Activated B cell treated with CpG ODN at 0.5 μM for 24 hours (primary cell): ENCODE measurements at places on chromosomes 1 and 21. TPM values are rescaled to one million over a fixed set of nuclear protein-coding genes. Genes with fewer than 3 reads are reported as not detected.

Gene MCOLN2
- total RNA-seq, result 60.1 and 80.2 TPM in 2 replicates

Gene LEPR
- total RNA-seq, result 0.51 and 1.00 TPM in 2 replicates

Gene VAMP3
- 20.7 and 31.8 TPM in 2 replicates for total RNA-seq

Gene EPHA10
- total RNA-seq, result 0.12 and 0.27 TPM in 2 replicates

Gene CBR3
- total RNA-seq, result 4.7 and 5.4 TPM in 2 replicates

Gene SLC9C2
- total RNA-seq, result not detected in 2 replicates

Gene NCMAP
- not detected in 2 replicates for total RNA-seq

Gene S100A2
- total RNA-seq, result 2.0 and 4.4 TPM in 2 replicates

Gene FCAMR
- not detected in 2 replicates for total RNA-seq

Gene CASZ1
- 31.1 and 35.6 TPM in 2 replicates for total RNA-seq

DNA sequence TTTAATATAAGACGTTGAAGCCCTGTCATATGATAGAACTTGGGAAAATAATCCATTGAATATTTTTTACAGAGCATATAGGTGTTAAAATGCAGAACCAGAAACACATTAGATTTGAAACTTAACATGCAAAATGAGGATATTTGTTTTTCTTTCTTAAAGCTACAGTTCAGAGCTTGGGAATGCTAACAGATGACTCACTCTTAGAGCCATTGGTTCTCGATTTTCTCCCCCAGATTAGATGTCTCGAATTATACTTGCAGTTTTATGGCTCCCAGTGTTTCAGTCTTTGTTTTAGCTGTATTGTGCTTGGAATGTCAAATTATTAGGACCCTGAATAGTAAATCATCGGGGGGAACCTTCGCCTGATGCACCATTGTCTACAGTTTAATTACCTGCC, 575.7 kb upstream of the ZP4 start:
- no peak overlapping the region for H3K4me3 ChIP-seq
- no peak overlapping the region for H3K27ac ChIP-seq

DNA sequence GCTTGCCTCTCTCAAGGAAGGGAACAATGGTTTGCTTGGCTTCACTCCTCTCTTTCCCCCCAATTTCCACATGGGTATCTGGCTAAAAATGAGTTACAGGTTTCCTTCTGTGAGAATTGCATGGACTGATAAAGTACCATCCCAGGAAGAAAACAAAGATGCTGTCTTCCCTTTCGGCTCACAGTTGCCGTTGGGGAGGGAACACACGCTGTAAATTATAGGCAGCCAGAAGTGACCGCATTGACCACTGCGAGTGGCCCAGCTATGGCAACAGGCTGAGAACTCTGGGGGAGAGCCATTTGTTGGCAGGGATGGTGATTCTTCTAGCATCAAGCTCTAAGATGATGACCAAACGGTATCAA, 2.9 kb downstream of the RUNX1 start:
- no peak for DNase-seq
- H3K36me3 ChIP-seq, result peaks cover 50% of the 10 kb centered on the region
- H3K4me3 ChIP-seq, result peak overlapping the region; percentile 91
- H3K27ac ChIP-seq, result peak overlapping the region; percentile 97
- no peaks in the 10 kb centered on the region for H3K27me3 ChIP-seq
- peaks cover 98% of the 10 kb centered on the region for H3K4me1 ChIP-seq

- DNase-seq, result no peak
- H3K36me3 ChIP-seq, result no peaks in the 10 kb centered on the region
- no peak overlapping the region for H3K4me3 ChIP-seq
- H3K27me3 ChIP-seq, result no peaks in the 10 kb centered on the region
- no peaks in the 10 kb centered on the region for H3K4me1 ChIP-seq
Observed at GRCh38 chr1:101957771-101958170, 39.0 kb downstream of the OLFM3 start.

- DNase-seq, result no peak
- H3K4me3 ChIP-seq, result no peak overlapping the region
- no peaks in the 10 kb centered on the region for H3K36me3 ChIP-seq
Observed at GRCh38 chr1:147434921-147435320, 106.4 kb upstream of the BCL9 start.

DNA sequence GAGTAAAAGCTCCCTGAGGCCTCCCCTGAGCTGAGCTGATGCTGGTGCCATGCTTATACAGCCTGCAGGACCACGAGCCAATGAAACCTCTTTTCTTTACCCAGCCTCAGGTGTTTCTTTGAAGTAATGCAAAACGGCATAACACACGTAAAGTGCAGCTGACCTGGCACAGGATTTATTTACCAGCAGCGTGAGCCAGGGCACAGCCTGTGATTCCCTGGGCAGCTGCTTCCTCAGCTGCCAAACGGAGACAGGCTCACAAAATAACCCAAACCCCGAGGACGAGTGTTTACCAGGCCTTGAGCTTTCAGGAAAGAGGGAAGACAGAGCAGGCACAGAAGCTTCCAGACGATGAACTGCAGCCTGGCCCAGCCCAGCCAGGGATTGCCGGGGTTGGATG, 120.6 kb upstream of the ARHGEF16 start:
- no peak overlapping the region for H3K27ac ChIP-seq
- H3K4me1 ChIP-seq, result no peaks in the 10 kb centered on the region
- no peak overlapping the region for H3K4me3 ChIP-seq
- no peaks in the 10 kb centered on the region for H3K36me3 ChIP-seq
- H3K27me3 ChIP-seq, result no peaks in the 10 kb centered on the region

DNA sequence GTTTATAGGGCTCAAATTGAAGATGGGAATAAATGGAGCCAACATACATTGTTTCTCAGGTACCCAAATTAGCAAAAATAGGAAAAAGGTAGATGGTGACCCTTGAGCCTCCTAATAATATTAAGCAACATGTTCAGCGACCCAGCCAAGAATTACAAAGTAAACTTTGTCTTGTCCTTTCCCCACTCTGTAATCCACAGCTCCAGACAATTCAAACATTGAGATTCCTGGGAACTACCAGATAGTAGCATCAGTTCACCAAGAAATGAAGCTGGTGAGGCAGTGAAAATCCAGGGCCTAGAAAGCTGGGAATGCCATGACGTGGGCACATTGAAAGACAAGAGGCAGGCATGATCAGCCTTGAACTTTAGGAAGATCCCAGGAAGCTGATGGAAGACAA, 11.7 kb downstream of the HAO2 start:
- H3K27ac ChIP-seq, result no peak overlapping the region
- DNase-seq, result no peak
- peaks cover 3% of the 10 kb centered on the region for H3K27me3 ChIP-seq
- no peaks in the 10 kb centered on the region for H3K4me1 ChIP-seq
- H3K36me3 ChIP-seq, result no peaks in the 10 kb centered on the region

DNA sequence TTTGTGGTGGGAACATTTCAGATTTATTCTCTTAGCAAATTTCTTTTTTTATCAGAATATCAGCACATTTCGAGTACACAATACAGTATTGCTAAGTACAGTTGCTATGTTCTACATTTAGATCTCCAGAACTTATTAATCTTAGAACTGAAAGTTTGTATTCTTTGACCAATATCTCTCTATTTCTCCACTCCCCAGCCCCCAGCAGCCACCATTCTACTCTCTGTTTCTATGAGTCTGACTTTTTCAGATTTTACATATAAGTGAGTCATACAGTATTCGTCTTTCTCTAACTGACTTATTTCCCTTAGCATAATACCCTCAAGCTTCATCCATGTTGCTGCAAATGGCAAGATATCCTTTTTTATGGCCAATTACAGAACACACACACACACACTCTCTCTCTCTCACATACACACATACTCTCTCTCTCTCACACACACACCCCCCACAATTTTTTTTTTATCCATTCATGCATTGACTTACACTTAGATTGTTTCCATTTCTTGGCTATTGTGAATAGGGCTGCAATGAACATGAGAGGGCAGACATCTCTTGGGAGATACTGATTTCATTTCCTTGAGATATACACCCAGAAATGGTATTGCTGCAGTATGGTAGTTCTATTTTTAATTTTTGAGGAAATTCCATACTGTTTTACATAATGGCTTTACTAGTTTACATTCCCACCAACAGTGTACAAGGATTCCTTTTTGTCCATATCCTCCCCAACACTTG, 15.7 kb downstream of the RPTN start:
- no peaks in the 10 kb centered on the region for H3K36me3 ChIP-seq
- H3K4me3 ChIP-seq, result no peak overlapping the region
- no peaks in the 10 kb centered on the region for H3K4me1 ChIP-seq
- no peak for DNase-seq
- H3K27me3 ChIP-seq, result peaks cover 31% of the 10 kb centered on the region

GRCh38 chr1:110582378-110582777, 23.8 kb downstream of the KCNA2 start:
- peaks cover 15% of the 10 kb centered on the region for H3K27me3 ChIP-seq
- no peak overlapping the region for H3K27ac ChIP-seq
- no peaks in the 10 kb centered on the region for H3K36me3 ChIP-seq
- DNase-seq, result no peak
- no peaks in the 10 kb centered on the region for H3K4me1 ChIP-seq
- no peak overlapping the region for H3K4me3 ChIP-seq

DNA sequence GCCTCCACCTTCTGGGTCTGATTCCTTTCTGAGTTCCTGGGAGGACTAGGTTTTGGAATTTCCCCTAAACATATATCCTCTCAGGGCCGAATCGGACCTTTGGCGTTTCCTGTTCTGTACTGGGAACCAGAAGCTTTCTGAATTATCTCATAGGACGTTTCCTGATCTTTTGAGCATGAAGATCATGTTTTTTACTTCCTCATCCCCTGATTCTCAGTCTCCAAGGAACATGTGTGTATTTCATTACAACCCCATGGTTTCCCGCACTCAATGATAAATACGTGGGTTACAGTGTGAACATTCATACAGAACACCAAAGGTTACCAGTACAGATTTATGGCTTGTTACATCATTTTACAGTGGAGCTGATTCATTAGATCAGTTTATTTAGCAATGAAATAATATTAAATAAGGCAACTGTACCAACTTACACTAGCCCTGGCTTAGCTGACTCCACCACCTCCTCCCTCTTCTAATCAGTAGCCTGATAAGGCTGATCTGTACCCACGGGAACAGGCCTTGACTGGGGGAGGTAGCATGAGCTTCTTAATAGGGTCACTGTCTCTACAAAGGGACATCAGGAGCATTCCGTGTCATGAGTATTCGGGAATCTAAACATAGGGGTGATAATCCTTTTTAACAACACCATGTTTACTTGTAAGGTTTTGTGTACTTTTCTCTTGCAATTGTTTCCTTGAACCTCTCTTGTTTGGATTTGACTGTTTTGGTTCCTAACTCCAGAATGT, 57.8 kb upstream of the ERRFI1 start:
- no peaks in the 10 kb centered on the region for H3K4me1 ChIP-seq
- no peaks in the 10 kb centered on the region for H3K36me3 ChIP-seq
- H3K27ac ChIP-seq, result no peak overlapping the region
- H3K4me3 ChIP-seq, result no peak overlapping the region
- H3K27me3 ChIP-seq, result peaks cover 4% of the 10 kb centered on the region
- no peak for DNase-seq

DNA sequence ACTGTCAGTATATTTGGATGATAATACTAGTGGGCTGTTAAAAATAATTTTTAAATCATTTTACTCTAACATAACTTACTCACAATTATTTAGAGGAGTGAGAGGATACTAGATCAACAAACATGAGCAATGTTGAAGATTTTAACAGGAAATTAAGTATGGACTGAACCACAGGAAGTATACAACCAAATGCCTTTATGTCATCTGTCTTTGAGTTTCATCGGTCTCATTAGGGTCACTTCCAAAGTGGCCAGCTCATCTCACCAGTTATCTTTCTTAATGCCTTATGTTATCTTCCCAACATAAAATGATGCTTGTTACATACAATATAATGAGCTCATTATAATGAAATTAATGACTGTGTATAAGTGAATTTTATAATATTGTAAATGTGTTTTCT, 1.5 kb upstream of the RGS1 start:
- H3K36me3 ChIP-seq, result peaks cover 35% of the 10 kb centered on the region
- H3K4me3 ChIP-seq, result no peak overlapping the region
- no peaks in the 10 kb centered on the region for H3K27me3 ChIP-seq
- H3K4me1 ChIP-seq, result peaks cover 52% of the 10 kb centered on the region
- no peak for DNase-seq

GRCh38 chr1:234168061-234168724, 205.1 kb upstream of the COA6 start:
- peaks cover 6% of the 10 kb centered on the region for H3K27me3 ChIP-seq
- no peak overlapping the region for H3K27ac ChIP-seq
- H3K4me1 ChIP-seq, result no peaks in the 10 kb centered on the region
- H3K36me3 ChIP-seq, result no peaks in the 10 kb centered on the region

DNA sequence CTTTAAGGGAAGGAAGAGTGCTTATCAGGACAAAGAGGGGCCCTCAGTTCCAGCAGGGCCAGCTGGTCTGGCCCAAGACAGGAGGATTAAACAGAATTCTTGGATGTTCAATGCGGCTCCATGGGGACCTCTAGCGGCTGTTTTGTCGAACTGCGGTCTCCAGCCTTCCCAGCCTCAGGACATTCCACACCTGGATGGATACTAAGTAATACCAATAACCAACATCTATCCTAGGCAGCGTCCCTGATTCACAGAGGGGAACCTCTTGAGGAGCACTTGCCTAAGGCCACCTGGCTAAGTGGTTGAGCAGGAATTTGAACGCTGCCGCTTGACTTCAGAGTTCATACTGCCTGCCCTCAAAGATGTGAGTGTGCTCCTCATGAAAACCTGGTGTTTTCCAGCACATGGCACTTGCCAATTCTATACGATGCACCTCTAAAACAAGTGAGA, 15.5 kb upstream of the CD247 start:
- peak; percentile 36 for DNase-seq
- H3K36me3 ChIP-seq, result no peaks in the 10 kb centered on the region
- H3K4me3 ChIP-seq, result no peak overlapping the region
- H3K27ac ChIP-seq, result no peak overlapping the region
- H3K27me3 ChIP-seq, result no peaks in the 10 kb centered on the region

- no peaks in the 10 kb centered on the region for H3K27me3 ChIP-seq
- DNase-seq, result no peak
- H3K36me3 ChIP-seq, result peaks cover 4% of the 10 kb centered on the region
Observed at GRCh38 chr1:92599184-92599583, 112.5 kb upstream of the GFI1 start.

GRCh38 chr21:45582128-45582527, 39.9 kb upstream of the SLC19A1 start:
- H3K27me3 ChIP-seq, result peaks cover 21% of the 10 kb centered on the region
- H3K4me3 ChIP-seq, result no peak overlapping the region
- no peaks in the 10 kb centered on the region for H3K36me3 ChIP-seq
- no peaks in the 10 kb centered on the region for H3K4me1 ChIP-seq
- DNase-seq, result no peak

GRCh38 chr1:1938276-1938573, 19.1 kb upstream of the TMEM52 start:
- DNase-seq, result no peak
- no peak overlapping the region for H3K4me3 ChIP-seq

DNA sequence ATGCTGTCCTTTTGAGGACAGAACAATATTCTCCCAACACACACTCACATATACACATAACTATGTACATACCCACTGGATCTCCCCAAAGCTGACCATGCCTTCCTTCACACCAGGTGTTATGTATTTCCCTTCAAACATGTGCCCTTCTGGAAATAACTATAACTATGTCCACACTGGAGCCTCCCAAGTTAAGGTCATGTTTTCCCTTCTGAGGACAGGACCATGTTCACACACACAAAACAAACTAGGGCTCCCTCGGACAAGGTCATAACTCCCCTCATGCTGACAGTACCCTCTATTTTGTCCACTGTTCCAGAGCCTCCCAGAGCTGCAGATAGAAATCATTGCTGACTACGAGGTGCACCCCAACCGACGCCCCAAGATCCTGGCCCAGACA, 7.8 kb downstream of the MMACHC start:
- no peak for DNase-seq
- H3K4me1 ChIP-seq, result no peaks in the 10 kb centered on the region
- no peaks in the 10 kb centered on the region for H3K27me3 ChIP-seq
